ENCODE measurements at places on chromosomes 7 and 10.

DNA sequence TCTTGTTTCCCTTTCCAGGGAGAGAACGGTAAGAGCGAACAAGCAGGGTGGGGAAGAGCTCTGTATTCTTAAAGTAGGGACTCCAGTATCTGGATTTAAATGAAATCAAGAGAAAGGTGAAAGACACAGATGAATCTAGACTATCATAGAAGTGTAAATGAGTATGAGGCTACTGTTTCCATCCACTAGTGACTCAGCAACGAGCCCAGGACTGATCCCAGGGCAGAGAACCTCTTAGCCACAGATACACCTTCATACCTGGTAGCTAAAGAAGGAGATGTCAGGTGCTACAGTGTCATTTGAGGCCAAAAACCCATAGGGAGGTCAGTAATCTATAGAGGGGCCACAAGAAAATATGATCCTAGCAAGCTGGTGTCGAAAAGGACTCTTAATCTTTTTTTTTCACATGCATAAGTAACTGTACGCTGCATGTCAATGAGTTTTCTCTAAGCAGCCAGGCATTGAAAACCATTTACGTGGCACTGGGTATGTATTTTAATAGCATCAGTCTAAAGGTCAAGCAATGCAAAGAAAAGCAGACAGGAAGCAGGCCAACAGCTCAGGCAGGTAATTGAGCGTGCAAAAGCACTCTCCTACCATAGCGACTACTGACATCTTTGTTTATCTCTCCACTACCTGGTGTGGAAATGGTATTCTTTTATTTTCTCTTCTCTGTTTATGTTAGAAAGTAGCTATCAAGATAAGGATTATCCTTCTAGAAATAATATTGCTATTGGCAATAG is 91.5 kb upstream of the EGR2 start:
- DNase-seq = peak; percentile 16
- H3K4me1 ChIP-seq = no peaks in the 10 kb centered on the region
- H3K27me3 ChIP-seq = no peaks in the 10 kb centered on the region
- H3K4me3 ChIP-seq = no peak overlapping the region
- no peaks in the 10 kb centered on the region for H3K36me3 ChIP-seq

DNA sequence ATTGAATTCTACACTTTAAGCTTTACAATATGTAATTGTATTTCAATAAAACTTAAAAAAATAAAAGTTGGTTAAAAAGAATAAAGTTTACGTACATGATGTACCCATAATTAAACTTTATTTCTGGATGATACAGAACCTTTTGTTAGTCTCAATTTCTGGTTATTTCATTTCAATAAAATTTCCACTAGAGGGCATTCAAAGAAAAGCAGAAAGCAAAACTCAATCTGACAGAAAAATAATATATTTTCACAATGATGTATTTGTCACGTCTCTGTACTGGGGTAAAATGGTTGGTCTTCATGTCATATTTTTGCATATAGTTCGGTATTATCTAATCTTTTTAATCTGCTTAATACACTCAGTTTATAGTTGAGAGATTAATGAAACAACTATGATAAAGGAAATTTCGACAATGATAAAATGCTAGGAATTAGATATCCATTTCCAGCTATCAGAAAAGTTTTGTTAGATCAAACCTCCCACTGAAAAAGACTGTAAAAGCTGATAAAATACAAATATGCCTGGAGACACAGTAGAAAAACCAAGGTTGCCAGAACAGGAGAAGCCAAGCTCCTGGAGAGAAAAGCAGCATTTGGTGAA is 27.4 kb downstream of the ASZ1 start:
- H3K27me3 ChIP-seq = no peaks in the 10 kb centered on the region
- DNase-seq = no peak
- no peak overlapping the region for H3K4me3 ChIP-seq
- no peaks in the 10 kb centered on the region for H3K36me3 ChIP-seq
- no peaks in the 10 kb centered on the region for H3K4me1 ChIP-seq

DNA sequence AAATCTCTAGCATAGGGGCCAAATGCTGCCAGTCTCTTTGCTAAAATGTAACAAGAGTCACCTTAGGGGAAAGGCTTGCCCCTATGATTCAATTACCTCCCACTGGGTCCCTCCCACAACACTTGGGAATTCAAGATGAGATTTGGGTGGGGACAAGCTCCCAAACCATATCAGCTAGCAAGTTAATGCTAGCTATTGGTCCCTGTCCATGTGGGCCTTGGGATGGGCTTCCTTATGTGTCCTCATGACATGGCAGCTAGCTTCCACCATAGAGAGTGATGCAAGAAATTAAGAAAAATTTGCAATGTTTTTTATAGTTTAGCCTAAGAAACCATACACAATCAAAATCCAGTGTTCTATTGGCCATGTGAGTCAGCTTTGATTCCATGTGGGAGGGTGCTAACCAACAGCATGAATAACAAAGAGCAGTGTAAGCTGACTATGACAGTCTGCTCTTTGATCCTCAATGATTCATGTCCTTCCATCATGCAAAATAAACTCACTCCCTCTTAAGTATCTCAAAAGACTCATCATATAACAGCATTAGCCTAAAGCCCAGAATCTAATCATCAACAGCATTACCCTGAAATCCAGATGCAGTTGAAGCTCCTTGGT is 21.7 kb upstream of the ZNF365 start:
- H3K4me3 ChIP-seq = no peak overlapping the region
- H3K27me3 ChIP-seq = no peaks in the 10 kb centered on the region
- H3K4me1 ChIP-seq = no peaks in the 10 kb centered on the region
- no peak overlapping the region for H3K27ac ChIP-seq
- no peak for DNase-seq

- peak overlapping the region; percentile 81 for H3K27ac ChIP-seq
- DNase-seq = peak; percentile 90
- peaks cover 13% of the 10 kb centered on the region for H3K4me1 ChIP-seq
- H3K27me3 ChIP-seq = no peaks in the 10 kb centered on the region
- no peak overlapping the region for H3K4me3 ChIP-seq
These were observed 101.7 kb upstream of the KLF6 start for GRCh38 chr10:3886641-3887251.

DNA sequence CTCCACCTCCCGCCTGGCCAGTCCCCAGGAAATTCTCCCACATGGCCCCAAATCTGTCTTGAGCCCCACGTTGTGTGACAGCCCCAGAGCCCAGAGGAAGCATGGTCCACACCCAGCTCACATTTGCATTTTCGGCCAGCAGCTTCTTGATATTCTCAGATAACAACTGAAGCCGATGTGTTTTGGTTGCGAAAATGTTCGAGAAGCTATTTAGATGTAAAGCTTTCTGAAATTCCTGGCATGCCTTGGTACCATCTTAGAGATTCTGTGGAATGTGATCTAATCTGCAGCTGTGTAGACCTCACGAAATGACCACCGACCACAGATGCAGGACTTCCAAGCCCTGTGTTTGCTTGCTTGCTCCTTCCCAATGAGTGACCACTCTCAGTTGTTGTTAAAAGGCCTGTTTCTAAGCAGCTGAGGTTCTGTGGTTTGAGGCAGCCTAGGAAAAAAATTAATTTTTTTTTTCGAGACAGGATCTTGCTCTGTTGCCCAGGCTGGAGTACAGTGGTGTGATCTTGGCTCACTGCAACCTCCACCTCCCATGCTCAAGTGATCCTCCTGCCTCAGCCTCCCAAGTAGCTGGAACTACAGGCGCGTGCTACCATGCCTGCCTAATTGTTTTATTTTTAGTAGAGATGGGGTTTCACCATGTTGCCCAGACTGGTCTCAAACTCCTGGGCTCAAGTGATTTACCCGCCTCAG is 8.8 kb downstream of the SLC4A2 start:
- peaks cover 7% of the 10 kb centered on the region for H3K4me1 ChIP-seq
- H3K4me3 ChIP-seq = no peak overlapping the region
- no peak overlapping the region for H3K27ac ChIP-seq
- no peaks in the 10 kb centered on the region for H3K27me3 ChIP-seq

GRCh38 chr10:132904814-132905649 is 37.3 kb downstream of the CFAP46 start:
- DNase-seq = no peak
- no peaks in the 10 kb centered on the region for H3K4me1 ChIP-seq

GRCh38 chr7:121027761-121028669 is 39.5 kb downstream of the CPED1 start:
- H3K4me1 ChIP-seq = no peaks in the 10 kb centered on the region
- no peak for DNase-seq
- H3K27me3 ChIP-seq = no peaks in the 10 kb centered on the region
- no peak overlapping the region for H3K4me3 ChIP-seq
- H3K36me3 ChIP-seq = no peaks in the 10 kb centered on the region

GRCh38 chr7:139099172-139099947 is 10.2 kb downstream of the ZC3HAV1 start:
- H3K27me3 ChIP-seq = no peaks in the 10 kb centered on the region
- no peak overlapping the region for H3K4me3 ChIP-seq
- H3K27ac ChIP-seq = no peak overlapping the region
- no peak for DNase-seq
- no peaks in the 10 kb centered on the region for H3K36me3 ChIP-seq
- H3K4me1 ChIP-seq = peaks cover 8% of the 10 kb centered on the region

GRCh38 chr7:37707754-37708485 is 24.4 kb downstream of the GPR141 start:
- DNase-seq = no peak
- H3K4me3 ChIP-seq = no peak overlapping the region
- H3K27ac ChIP-seq = no peak overlapping the region
- H3K4me1 ChIP-seq = no peaks in the 10 kb centered on the region
- no peaks in the 10 kb centered on the region for H3K27me3 ChIP-seq
- H3K36me3 ChIP-seq = no peaks in the 10 kb centered on the region

DNA sequence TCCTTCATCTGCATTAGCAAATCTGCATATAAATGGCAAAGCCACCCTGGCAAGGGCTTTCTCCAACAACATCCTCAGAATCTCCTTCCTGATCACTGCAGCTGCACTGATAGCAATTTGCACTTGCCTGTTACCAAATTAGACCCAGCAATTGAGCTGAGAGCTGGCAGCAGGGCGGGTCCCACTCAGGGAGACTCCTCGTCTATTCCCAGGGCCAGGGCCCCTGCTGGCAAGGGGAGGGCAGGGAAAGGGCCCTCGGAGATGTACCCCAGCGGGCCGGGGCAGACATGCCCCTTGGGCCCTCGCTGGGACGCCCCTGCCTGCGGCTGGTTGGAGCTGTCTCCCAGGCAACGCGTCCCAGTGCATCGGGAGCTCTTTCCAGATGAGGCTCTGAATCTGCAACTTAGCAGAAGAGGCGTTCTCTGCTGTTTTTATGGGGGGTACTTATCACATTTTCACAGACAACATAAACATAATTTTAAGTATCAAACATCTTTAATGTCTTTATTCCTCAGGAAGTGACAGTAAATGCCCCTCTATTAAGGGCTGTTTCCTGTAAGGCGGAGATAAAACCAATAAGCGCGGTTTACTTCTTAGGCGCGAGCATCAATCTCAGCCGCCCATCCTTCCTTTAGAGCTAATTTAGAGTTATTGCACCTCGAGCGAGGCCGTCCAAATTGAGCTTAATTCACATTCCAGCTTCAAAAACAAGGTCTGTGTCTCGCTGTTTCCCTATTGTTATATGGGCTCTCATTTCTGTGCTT is 249.0 kb upstream of the PPP2R2D start:
- no peak for DNase-seq
- no peak overlapping the region for H3K4me3 ChIP-seq
- H3K27ac ChIP-seq = no peak overlapping the region
- H3K36me3 ChIP-seq = no peaks in the 10 kb centered on the region
- H3K4me1 ChIP-seq = no peaks in the 10 kb centered on the region

DNA sequence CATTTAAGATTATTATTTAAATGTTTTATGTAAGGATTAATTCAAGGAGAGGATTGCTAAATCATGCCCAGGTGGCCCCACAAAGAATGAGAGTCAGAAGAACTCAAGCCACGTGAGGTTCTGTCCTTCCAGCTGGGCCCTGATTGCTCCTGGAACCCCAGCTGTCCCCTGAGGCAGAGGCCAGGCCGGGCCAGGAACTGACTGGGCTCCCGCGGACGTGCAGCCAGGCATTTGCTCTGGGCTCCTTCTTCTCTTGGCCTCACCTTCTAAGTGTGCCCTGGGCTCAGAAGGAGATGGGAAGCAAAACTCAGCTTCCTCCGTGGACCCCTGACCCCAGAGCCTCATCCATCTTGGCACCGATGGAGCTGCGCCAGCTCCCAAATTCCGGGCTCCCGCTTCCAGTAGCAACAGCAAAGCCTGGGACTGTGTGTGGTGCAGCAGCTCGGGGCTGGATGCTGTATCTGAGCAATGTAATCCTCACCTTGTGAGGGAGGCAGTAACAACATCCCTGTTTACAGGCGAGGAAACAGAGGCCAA is 250.6 kb upstream of the PPP2R2D start:
- H3K4me3 ChIP-seq = no peak overlapping the region
- no peaks in the 10 kb centered on the region for H3K4me1 ChIP-seq
- no peaks in the 10 kb centered on the region for H3K36me3 ChIP-seq
- no peak for DNase-seq

- DNase-seq = no peak
- H3K36me3 ChIP-seq = no peaks in the 10 kb centered on the region
- H3K4me3 ChIP-seq = no peak overlapping the region
- H3K27ac ChIP-seq = no peak overlapping the region
- H3K27me3 ChIP-seq = no peaks in the 10 kb centered on the region
These were observed 15.8 kb upstream of the ADAMTS14 start for GRCh38 chr10:70656489-70656888.

DNA sequence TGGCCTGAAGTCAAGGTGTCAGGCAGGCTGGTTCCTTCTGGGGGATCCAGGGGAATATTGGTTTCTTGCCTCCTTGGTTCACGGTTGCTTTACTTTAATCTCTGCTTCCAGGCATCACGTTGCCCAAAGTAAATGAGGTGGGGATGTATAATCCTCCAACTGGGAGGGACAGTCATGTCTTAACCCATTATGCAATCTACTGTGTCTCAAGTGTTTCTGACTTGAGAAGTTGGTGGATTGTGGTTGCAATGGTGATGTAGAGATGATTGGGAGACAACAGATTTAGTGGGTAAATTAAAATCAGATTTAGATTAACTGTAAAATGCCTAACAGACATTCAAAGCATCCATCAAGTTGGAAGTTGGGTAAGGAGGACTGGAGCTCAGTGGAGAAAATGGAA is 32.7 kb downstream of the TBXAS1 start:
- H3K27me3 ChIP-seq = peaks cover 2% of the 10 kb centered on the region
- no peaks in the 10 kb centered on the region for H3K36me3 ChIP-seq
- DNase-seq = no peak

DNA sequence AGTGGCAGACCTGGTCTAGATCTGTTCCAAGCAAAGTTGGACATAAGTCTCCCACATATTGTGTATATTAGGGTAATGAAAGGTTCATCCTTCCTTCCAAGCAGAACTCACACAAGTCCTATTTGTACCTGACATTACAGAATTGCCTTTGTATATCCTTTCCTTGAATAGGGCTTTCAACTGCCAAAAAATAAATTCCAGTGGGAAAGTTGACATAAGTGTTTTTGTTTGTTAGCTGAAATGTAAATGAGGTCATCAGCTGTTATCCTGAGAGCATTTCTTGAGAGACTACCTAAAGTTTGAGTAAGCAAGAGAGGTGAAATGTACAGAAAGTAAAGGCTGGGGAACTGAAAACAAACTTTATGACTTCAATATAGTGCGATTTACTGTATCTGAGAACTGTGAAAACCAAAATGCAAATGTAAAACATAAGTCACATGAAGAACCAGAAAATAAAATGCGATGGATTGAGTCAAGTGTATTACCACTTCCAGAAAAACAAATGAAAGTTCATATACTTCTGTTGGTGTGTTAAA is 527.3 kb upstream of the SEMA3D start:
- no peak overlapping the region for H3K27ac ChIP-seq
- no peaks in the 10 kb centered on the region for H3K27me3 ChIP-seq
- no peaks in the 10 kb centered on the region for H3K4me1 ChIP-seq
- no peak for DNase-seq
- no peak overlapping the region for H3K4me3 ChIP-seq

GRCh38 chr10:62638062-62638477 is 166.4 kb upstream of the ADO start:
- no peak for DNase-seq
- no peaks in the 10 kb centered on the region for H3K36me3 ChIP-seq
- no peaks in the 10 kb centered on the region for H3K27me3 ChIP-seq
- H3K4me1 ChIP-seq = no peaks in the 10 kb centered on the region
- H3K4me3 ChIP-seq = no peak overlapping the region

Data from small intestine (tissue), 16 donors.